Fibroblast of skin of scalp (primary cell): ENCODE measurements at places on chromosomes 6 and 20.

GRCh38 chr20:49890471-49891361 lies 24.6 kb downstream of the SPATA2 start:
- DNase-seq: peak; percentile 57

GRCh38 chr6:126312013-126312665 lies 27.8 kb upstream of the CENPW start:
- peak; percentile 4 for DNase-seq

DNA sequence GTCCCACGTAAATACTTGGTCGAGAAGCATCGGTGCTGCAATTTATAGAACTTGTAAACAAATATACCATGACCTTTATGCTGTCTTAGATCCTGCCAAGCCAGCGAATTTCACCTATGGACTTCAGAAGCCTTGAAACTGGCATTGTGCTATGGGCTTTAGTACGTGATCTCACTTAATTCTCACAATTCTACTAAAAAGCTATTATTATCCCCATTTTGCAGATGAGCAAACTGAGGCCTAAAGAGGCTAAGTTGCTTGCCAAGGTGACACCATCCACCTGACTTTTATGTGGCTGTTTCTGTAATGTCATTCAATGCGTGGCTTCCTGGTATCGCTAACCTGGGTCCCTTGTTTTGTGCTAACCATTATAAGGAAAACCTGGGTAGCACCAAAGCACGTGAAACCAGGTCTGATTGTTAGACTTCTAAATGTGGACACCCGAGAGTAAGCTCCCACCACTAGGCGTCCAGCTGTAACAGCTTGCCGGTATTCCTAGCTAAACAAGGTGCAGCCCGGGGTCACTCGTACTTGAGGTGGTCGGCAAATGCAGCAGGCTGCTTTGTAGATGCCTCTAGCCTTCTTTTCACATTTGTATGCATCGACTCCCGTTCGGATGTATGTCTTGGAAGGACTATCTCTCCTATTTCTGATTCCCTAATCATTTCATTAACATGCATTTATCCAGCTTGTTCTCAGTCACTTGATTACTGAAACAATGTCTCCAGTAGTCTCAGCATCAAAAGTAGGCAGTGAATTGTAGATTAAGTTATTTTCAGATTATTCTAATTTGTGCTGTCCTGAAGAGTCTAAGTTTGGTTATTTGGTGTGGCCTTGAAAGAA lies 1.1 kb downstream of the SYNJ2 start:
- peak; percentile 50 for DNase-seq

- no peak for DNase-seq
Observed at GRCh38 chr6:156720691-156721685, 56.2 kb upstream of the ARID1B start.

GRCh38 chr6:166235666-166236292 lies 68.1 kb upstream of the TBXT start:
- DNase-seq: no peak

GRCh38 chr6:81786150-81786549 lies 33.7 kb upstream of the TENT5A start:
- no peak for DNase-seq

- DNase-seq: no peak
Observed at GRCh38 chr20:20304942-20305341, 63.0 kb upstream of the INSM1 start.

DNA sequence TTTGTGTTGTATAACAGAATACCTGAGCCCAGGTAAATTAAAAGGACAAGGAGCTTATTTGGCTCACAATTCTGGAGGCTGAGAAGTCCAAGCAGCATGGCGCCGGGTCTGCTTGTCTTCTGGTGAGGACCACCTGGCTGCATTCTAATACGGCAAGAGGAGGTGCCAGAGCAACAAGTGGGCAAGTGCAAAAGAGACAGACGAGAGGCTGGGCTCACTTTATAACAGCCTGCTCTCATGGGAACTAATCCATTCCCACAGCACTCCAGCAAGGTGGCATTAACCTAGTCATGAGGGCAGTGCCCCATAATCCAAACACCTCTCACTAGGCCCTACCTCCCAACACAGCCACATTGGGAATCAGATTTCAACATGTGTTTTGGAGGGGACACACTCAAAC lies 12.9 kb downstream of the PACSIN1 start:
- no peak for DNase-seq

DNA sequence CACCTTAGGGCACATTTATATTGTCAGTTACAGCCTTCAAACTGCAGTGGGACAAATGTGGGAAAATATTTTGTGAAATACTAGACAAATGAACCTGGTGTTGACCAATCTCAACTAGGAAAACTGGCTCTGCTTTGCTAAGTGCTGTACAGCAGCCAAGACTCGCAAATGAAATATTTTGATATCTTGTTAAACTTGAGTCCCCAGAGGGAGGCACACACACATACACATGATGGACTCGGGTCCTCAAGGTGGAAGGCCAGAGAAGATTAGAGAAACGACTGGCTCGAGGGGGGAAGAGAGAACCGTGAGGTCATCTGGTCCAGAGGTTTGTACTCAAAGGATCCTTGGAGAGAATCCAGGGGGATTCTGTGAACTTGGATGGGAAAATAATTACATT lies 67.3 kb upstream of the JAG1 start:
- DNase-seq: peak; percentile 53

- DNase-seq: peak; percentile 47
Observed at GRCh38 chr6:1081551-1082284, 230.2 kb upstream of the FOXQ1 start.

- DNase-seq: no peak
Observed at GRCh38 chr6:45990162-45990561, 25.5 kb downstream of the CLIC5 start.

GRCh38 chr20:17825960-17826843 lies 126.4 kb downstream of the BANF2 start:
- DNase-seq: no peak

GRCh38 chr20:380763-381580 lies 412 bp downstream of the TRIB3 start:
- peak; percentile 86 for DNase-seq

DNA sequence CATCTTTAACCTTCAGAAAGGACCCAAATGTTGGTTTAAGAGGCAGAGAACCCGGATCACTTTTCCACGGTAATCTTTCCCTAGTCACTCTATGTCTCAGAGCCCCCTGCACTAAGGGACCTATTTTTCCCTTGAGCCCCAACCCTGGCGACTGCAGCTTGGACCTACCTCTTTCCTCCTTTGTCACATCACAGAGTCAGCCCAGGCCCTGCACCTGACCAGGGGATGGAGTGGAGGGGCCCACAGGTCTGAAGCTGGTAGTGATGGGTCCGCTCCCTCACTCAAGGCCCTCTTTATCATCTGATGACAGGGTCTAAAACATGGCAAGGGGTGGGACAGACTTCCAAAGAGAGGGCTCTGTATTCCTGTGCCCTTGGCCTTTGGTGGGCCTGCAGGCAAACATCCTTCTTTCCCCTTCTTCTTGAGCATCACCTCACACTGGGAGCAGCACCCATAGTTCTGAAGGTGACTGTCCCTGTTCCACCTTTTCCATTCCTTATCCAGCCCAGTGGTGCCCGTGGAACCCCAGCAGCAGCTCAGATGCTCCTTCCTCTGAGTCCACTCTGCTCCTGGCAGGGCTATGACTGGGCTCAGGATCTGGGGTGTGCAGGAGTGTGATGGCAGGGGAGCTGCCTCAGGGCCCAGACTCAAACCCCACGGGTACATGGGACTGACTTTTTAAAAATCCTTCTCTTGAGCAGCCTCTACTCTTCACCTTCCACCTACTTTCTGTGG lies 6.3 kb downstream of the RAET1L start:
- no peak for DNase-seq

GRCh38 chr6:7561153-7561964 lies 19.9 kb downstream of the DSP start:
- no peak for DNase-seq

DNA sequence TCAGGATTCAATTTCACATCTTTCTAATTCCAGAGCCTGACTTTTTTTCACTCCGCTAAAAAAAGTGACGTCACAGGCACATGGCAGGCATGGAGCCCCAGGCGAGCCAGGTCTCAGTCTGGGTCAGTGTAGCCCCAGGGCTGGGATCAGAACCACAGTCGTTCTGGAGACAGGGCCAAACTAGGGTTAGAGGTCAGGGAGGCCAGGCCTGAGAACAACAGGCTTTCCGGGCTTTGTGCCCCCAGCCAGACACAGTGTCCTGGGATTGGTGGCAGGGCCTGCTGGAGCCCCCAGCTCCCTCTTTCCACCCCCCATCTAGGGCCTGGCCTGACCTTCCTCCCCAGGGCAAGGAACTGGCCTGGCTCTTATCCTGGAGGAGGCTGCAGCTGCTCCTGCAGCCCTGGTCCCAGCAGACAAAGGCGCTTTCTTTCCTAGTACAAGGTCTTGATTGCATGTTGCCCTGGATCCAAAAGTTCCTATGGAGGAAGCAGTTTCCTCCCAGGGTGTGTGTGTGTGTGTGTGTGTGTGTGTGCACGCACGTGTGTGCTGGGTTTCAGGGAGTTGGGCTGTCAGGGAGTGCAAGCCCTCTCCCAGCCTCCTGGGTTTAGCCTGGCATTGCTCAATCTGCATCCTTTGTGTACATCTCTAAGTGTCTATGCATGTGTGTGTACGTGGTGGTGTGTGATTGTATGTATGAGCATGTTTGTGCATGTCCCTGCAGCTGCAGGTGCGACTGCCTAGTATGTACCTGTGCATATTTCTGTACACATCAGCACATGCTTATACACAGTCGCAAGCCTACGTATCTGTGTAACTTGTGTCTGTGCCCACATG lies 26.5 kb upstream of the EMILIN3 start:
- no peak for DNase-seq

- peak; percentile 79 for DNase-seq
Observed at GRCh38 chr6:25312703-25313102, 33.5 kb downstream of the CARMIL1 start.

DNA sequence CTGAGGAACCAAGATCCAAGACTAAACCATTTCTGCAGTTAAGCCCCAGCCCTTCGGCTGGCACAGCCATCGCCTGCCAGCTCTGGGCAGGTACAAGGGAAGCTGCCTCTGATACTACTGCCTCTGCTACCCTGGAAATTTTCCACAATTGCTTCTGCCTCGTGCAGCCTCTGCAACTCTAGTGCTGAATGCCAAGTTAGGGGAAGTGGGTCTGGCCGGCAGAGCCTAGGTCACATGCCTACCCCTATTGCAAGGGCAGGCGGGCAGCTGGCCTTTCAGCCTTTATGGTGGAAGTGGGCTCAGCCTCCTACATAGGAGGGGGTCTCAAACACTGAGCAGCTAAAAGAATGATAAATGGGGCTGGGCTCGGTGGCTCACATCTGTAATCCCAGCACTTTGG lies 44.5 kb upstream of the TULP1 start:
- no peak for DNase-seq
